Stimulated activated CD4-positive, alpha-beta T cell treated with anti-CD3 and anti-CD28 coated beads, Interleukin-1b, Interleukin-23, amount 100 ng/mL, for 24 hours (primary cell): ENCODE measurements at places on chromosomes 6 and 20.

GRCh38 chr6:16759181-16759645 lies 2.0 kb downstream of the ATXN1 start:
- DNase-seq, result no peak

DNA sequence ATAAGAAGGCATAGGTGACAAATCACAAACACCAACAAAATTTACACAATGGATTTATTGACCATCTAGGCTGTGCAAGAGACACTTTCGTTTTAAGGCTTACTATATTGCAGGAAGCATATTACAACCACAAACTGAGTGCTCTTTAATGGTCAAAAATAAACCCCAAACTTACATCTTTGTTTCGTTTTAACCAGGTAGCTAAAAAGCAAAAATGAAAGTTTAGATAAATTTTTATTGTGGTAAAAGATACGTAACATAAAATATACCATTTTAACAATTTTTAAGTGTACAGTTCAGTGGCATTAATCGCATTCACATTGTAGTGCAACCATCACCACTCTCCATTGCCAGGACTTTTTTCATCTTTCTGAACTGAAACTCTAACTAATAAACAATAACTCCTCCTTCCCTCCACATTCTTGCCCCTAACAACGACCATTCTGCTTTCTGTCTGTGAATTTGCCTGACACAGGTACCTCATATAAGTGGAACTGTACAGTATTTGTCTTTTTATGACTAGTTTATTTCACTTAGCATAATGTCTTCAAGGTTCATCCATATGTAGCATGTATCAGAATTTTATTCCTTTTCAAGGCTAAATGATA lies 32.3 kb upstream of the DUSP22 start:
- DNase-seq, result no peak

GRCh38 chr20:56417911-56418310 lies 5.9 kb downstream of the CASS4 start:
- DNase-seq, result no peak

GRCh38 chr6:9025796-9026394 lies 590.5 kb upstream of the SLC35B3 start:
- no peak for DNase-seq

DNA sequence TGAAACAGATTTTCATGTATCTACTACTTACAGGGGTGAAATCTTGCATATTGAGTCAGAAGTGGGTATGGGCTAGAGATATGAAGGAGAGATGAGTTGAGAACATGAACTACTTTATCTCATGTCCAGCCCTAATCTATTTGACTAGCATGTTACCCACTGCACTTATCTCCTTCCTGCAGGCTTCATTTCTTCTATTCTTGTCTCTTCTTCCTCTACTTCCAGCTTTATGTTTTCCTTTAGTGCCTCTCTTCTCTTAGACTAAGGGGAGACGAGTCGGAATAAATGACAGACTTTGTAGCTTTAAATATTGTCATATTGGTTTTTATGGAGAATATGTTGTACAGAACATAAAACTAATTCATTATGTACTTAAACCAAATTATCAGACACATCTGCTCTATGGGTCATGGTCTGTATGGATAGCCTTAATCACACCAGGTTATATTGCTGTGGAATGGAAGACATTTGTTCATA lies 5.3 kb downstream of the RAB32 start:
- DNase-seq, result no peak

DNA sequence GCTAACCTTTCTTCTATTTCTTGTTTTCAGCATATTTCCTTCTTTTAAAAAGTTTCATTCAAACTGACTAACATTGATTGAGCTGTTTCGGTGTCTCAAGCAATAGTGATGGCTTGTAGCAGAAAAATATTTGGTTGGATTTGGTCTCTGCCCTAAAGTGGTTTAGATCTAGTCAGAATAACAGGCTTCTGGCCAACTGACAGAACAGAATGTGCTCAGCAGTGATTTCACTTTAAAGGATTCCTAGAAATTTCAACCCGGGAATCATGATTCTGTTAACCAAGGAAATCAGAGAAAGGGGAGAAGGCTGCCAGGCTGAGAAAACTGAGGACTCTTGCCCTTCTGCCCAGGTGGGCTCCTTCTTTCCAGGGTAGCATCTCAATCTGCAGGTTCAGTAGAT lies 16.6 kb upstream of the GSTA1 start:
- DNase-seq, result no peak

DNA sequence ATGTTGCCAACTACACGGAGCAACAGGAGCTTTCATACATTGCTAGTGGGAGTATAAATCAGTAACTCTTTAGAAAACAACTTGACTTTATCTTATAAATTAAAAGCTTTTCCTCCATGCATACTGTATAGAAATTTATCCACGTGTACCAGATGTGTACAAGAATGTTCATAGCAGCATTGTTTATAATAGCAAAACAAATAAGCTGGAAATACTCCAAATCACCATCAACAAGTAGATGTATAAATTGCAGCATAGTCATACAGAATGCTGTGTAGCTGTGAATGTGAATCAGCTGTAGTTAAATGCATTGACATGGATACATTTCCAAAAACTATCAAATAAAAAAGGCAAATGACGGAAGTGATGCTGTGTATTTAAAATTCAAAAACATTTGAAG lies 6.0 kb downstream of the PSMF1 start:
- no peak for DNase-seq

DNA sequence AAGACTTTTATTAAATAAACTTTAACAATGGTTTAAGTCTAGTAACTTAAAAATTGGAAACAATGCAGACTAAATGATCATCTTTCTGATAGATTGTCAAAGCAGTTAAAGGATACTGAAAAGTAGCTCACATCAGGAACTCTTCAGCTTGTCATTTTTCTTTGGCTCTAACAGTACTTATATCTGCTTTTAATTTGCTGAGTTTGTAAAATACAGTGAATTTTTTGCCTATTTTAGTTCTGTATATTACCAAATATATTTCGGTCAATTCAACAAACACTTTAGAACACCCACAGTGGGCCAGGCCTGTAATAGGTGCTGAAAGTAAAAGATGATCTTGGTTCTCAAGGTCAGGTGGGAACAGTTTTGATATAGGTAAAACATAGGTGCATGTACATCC lies 22.3 kb downstream of the MKKS start:
- DNase-seq, result no peak

GRCh38 chr20:47016068-47016664 lies 121.5 kb downstream of the EYA2 start:
- no peak for DNase-seq

GRCh38 chr6:52718550-52718949 lies 44.7 kb downstream of the GSTA2 start:
- no peak for DNase-seq

GRCh38 chr20:37408302-37409193 lies 62.6 kb downstream of the SRC start:
- no peak for DNase-seq

DNA sequence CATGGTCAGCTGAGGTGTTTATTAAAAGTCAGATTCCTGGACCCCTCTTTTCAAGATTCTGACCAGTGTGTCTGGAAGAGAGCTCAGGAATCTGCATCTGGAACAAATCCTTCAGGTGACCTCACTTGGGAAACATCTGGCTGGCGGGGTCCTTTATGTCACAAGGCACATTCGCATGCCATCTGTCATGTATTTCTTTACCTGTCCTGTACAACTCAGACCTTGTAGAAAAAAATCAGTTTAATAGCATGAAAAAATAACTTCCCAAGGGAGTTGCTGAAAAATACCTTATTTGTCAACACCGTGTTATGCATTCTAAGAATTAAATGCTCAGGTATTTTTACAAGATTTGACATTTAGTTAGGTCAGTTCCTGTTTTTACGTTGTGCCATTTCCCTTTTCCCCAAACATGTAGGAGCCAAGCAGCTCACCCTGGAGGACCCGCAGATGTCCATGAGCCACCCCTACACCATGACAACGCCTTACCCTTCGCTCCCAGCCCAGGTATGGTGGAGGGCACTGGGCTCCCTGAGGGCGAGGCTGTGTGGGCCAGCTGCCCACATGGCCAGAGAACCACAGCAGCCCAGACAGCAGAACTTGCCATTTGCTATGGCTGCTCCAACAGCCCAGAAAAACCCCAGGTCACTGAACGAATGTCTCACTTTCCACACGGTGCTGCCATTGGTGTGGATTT lies 4.0 kb downstream of the IRF4 start:
- DNase-seq, result no peak

DNA sequence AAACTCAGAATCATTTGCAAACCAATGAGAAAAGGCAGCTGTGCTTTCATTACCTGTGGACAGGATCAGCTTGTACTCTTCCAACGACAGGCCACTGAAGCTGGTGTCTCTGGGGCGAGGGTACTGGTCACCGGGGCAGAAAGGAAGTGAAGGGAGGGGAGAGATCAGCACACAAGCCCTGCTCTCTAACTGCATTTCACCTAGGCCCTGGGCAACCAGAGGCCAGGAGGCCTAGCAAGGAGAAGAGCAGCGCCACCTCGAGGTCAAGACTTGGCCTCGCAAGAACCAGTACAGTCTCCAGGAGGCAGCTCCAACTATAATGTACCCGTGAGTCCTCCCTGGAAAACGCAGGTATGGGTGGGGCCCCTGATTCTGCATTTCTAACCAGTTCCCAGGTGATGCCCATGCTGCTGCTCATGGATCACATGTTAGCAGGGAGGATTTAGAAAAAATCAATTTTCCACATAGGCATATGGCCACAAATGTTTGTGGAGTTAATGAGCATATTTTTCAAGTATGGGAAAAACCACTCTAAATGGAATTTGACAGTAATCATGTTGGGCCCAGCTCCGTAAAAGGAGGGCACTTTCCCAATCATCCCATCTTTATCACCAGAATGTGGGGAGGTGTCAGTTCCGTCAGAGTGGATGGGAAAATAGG lies 11.0 kb downstream of the UQCC2 start:
- no peak for DNase-seq

- DNase-seq, result peak; percentile 36
Measured at GRCh38 chr6:37173493-37174195, 3.7 kb downstream of the PIM1 start.

DNA sequence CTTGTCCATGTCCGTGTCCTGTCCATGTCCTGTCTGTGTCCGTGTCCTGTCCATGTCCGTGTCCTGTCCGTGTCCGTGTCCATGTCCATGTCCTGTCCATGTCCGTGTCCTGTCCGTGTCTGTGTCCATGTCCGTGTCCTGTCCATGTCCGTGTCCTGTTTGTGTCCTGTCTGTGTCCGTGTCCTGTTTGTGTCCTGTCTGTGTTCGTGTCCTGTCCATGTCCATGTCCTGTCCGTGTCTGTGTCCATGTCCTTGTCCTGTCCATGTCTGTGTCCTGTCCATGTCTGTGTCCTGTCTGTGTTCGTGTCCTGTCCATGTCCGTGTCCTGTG lies 55.0 kb upstream of the BHLHE23 start:
- DNase-seq, result no peak

DNA sequence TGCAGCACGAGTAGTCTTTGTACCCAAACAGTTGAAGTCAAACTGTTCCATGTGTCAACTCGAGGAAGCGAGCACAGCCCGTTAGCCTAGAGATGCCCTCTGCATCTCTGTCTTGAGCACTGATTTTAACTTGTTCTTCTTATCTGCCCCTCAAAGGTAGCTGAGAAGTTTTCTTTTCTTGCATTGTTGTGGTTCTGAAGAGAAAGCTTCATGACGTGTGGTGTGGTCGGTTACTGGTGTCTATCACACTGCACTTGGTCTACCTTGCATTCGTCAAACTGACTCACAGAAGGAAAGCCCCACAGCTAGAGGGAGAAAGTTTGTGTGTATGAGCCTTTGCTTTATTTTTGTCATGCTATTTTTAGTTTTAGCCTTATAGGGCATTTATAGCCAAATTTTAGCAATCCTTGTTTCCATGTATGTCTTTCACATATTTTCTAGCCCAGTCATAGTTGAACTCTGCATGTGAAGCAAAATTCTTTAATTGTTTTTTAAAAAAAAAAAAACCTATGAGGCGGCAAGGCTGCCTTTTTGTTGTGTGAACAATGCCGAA lies 115.1 kb downstream of the JAG1 start:
- peak; percentile 13 for DNase-seq

DNA sequence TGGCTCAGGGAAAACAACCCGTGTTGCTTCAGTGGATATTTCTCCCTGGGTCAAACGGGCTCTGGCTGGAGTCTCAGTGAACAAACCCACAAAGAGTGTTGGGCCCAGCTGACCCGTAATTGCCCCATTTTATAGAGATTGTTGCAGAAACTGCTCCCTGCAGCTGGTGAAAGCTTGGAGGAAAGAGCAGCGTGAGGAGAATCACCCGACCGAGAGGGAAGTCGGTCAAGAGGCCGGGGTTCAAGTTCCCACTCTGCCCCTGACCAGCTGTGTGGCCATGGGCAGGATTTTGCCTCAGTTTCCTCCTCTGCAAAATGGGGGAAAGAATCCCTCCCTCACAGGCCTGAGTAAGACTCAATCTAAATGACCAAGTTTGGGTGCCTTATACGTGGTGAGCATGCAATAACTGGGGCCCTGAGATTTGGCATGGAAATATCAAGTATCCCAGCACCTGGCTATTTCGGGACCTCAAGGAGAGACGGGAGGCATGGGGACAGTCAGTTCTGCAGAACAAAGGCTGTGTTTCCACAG lies 1.7 kb upstream of the TGM2 start:
- no peak for DNase-seq

DNA sequence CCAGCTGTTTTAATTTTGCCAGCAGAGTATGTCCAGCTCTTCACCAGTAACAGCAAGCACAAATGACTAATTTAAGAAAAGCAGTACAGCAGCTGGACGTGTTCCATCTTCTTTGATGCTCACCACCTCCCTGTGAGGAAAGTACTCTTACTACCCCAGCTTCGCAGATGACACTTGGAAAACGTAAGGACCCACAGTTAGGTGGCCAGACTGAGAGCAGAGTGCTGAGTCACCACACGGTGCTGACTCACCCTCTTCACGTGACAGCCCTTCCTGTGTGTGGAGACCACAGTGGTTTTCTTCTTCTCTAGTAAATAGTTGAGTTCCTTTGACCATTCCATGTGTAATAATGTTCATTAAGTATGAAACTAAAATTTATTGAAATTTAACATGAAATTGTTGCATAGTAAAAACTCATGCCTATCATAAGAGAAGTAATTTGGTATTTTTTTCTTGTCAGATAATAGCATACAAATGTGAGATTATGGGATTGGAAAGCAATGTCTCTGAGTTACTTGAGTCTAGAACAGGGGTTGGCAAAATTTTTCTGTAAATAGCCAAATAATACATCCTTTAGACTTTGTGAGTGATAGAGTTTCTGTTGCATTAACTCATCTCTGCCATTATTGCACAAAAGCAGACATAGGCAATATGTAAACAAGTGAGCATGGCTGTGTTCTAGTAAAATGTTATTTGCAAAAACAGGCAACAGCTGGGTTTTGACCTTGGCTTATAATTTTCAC lies 76.6 kb downstream of the SLX4IP start:
- DNase-seq, result peak; percentile 41

GRCh38 chr6:67854098-67854497 lies 781.0 kb upstream of the ADGRB3 start:
- no peak for DNase-seq
